ENCODE measurements at places on chromosomes 2 and 18. TPM values are rescaled to one million over a fixed set of nuclear protein-coding genes. Genes with fewer than 3 reads are reported as not detected.

DNA sequence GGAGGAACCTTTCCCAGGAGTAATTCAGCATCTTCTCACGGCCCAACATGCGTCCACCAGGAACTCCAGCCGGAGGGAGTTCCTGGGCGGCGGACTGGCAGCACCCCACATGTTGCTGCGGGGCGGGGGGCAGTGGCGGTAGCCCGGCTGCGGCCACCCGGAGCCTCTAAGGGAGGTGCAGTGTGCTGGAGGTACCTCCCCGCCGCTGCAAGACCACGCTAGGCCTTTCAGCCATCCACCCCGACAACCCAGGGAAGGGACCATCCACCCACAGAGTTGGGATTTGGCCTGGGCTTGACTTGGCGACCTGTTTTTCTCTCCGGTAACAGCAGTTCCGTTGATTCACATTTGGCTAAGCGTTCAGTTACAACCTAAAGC, 625 bp downstream of the LYPD6 start:
- DNase-seq, result no peak
- H3K27ac ChIP-seq, result no peak overlapping the region
- no peaks in the 10 kb centered on the region for H3K36me3 ChIP-seq
- H3K27me3 ChIP-seq, result no peaks in the 10 kb centered on the region
- H3K4me3 ChIP-seq, result peak overlapping the region; percentile 78
- peaks cover 21% of the 10 kb centered on the region for H3K4me1 ChIP-seq

DNA sequence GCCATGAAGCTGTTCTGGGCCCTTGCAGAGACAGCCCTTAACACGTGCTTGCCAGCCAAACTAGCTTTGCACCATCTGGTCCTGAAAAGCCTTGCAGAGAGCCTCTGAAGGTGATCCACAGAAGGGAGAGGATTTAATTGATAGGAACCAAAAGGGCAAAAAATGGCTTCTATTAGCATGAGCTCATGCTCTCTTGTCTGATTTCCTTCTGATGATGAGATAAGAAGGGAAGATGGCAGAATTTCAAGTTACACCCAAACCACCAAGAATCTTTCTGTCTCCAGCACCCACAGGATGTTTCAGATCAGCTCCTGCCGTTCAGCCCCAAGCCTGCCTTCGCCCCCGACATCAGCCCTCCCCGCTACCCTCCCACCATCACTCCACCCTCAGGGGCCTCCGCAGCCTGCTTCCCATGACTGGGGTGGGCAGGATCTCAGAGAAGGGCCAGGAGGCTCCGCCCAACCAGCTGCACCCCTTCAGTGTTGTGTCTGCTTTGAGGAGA, 23.4 kb upstream of the GLI2 start:
- H3K4me3 ChIP-seq, result no peak overlapping the region
- H3K27me3 ChIP-seq, result no peaks in the 10 kb centered on the region
- no peaks in the 10 kb centered on the region for H3K4me1 ChIP-seq

DNA sequence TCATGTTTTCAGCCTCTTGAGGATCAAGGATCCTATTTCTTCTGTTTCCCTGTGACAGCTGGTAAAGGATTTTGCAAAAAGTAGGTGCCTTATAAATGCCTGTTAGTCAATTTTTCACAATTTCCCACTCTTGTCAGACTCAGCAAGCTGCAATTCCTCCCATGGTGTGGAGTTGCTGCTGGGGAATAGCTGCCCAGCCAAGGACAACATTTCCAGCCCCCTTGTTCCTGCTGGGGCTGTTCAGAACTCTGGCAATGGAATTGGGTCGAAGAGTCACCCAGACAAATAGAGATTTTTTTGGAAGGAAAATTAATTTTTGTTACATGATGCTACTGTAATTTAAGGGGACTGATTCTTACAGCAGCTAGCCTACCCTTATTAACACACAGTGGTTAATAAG, 43.7 kb downstream of the FSHR start:
- no peak for DNase-seq
- no peaks in the 10 kb centered on the region for H3K27me3 ChIP-seq
- no peaks in the 10 kb centered on the region for H3K4me1 ChIP-seq

GRCh38 chr18:56421647-56422046, 216.7 kb downstream of the TXNL1 start:
- H3K36me3 ChIP-seq, result no peaks in the 10 kb centered on the region
- H3K4me1 ChIP-seq, result no peaks in the 10 kb centered on the region
- no peaks in the 10 kb centered on the region for H3K27me3 ChIP-seq
- no peak overlapping the region for H3K4me3 ChIP-seq
- H3K27ac ChIP-seq, result no peak overlapping the region

GRCh38 chr2:102449370-102449974, 23.6 kb upstream of the SLC9A4 start:
- H3K27me3 ChIP-seq, result no peaks in the 10 kb centered on the region
- no peaks in the 10 kb centered on the region for H3K36me3 ChIP-seq
- H3K4me1 ChIP-seq, result no peaks in the 10 kb centered on the region
- DNase-seq, result no peak

Gene CDH2
- total RNA-seq, result 3.7 TPM

DNA sequence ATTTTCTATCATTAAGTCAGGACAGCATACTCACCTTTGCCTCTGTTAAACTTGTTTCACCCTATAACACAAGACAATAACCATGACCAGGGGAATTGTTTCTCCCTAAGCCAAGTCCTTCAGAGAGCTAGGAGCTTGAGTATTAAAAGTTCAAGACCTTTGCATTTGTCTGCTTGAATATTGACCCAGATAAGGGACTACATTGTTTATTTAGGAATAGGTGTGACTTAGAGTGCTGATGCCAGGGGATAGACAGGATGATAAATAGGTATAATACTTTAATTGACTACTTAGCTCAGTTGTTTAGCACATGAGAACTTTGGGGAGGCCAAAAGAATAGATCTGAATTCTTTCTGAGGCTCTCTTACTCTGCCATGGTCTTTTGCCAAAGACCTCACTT, 185.8 kb downstream of the FMNL2 start:
- no peak overlapping the region for H3K27ac ChIP-seq
- H3K36me3 ChIP-seq, result no peaks in the 10 kb centered on the region
- H3K4me1 ChIP-seq, result peaks cover 6% of the 10 kb centered on the region
- no peak overlapping the region for H3K4me3 ChIP-seq
- no peak for DNase-seq

GRCh38 chr2:36798724-36799123, 102.2 kb downstream of the VIT start:
- DNase-seq, result no peak
- no peaks in the 10 kb centered on the region for H3K4me1 ChIP-seq
- H3K36me3 ChIP-seq, result no peaks in the 10 kb centered on the region

DNA sequence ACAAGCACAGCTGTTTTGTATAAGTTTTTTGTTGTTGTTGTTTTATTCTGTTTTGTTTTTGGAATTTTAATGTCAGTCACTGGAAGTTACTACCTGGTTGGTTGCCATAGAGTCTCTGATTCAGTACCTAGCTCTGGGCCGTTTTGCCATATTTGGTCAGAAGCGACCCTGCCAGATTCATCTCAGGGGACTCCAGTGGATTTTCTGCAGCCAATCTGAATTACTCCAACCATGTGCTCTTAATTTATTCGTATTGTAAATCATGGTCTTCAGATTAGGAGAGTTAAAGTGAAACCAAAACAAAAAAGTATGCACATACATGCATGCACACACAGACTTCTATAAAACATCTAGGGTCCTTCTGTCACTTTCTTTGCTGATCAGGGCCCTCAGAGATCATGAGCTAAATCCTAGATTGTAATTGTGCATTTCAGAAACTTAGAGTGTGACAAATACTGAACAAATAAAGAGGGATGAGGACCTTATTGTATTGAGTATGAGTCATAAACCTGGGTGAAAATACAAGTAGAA, 317.4 kb upstream of the UBE2E3 start:
- H3K27me3 ChIP-seq, result no peaks in the 10 kb centered on the region
- no peak overlapping the region for H3K4me3 ChIP-seq

DNA sequence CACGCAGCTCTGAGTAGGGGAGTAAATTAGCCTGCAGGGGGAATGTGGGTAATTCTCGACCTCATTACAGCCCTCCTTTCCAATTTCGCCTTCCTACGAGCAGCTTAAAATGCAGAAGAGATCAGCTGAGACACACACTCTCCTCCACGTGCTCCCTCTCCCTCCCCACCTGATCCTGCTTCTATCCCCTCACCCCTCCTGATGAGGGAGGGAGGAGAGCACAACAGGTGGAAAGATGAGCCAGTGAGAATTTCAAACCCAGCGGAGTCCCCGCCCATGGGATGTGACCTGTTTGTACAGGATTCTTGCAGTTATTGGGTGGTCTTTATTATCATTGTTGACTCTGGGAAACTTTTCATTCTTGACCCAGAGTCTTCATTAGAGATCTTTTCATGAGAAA, 35.5 kb downstream of the DDX18 start:
- no peaks in the 10 kb centered on the region for H3K4me1 ChIP-seq
- no peaks in the 10 kb centered on the region for H3K36me3 ChIP-seq
- no peak for DNase-seq
- no peak overlapping the region for H3K27ac ChIP-seq
- H3K4me3 ChIP-seq, result no peak overlapping the region
- H3K27me3 ChIP-seq, result no peaks in the 10 kb centered on the region

Gene GLB1L
- 22.8 TPM for total RNA-seq

DNA sequence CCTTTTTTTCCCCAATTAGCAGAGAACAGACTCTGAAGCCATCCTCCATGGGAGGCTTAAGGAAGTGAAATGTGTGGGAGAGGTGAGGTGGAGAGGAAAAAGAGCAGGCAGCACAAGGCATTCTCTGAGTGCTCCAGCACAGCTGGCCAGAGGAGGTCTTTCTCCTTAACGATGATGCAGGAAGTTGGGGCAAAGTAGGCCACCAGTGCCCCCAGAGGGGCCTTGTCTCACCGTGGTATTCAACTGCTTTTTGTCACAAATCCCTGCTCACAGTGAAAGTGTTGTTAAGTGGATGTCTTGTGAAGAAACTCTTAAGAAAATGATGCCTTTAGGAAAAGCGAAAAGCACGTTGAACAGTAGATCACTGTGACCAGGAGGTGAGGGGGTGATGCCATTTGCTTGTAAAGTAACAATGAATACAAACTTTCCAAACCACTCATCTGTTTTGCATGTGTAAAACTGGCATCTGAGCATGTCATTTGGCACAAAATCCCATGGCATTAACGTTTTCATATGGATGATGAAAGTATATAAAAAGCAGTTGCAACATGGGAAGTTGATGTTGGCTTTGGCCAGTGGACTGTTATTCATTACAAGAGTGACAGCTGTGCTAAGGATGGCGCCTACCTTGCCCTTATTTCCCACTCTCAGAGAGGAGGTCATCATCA, 49.2 kb upstream of the CDC42EP3 start:
- no peaks in the 10 kb centered on the region for H3K27me3 ChIP-seq
- H3K4me3 ChIP-seq, result no peak overlapping the region
- no peaks in the 10 kb centered on the region for H3K4me1 ChIP-seq

Gene C2orf81
- 2.7 TPM for total RNA-seq

DNA sequence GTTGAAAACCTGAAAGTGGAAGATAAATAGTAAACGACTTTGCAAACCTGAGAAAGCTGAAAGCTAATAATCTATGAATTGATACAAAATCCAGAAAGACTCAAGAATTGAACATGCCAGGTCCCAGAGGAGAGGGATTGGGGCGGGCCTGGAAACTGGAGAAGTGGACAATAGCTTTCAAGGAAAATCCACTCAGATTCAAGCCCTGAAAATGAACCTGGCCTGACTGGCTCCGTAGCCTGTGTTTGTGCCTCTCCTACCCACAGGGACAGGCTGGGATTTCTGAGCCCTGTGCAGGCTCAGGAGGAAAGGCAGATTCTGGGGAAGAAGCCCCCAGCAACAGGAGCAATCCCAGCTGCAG, 274.8 kb upstream of the HS6ST1 start:
- no peak overlapping the region for H3K27ac ChIP-seq
- no peaks in the 10 kb centered on the region for H3K27me3 ChIP-seq
- no peaks in the 10 kb centered on the region for H3K4me1 ChIP-seq
- H3K36me3 ChIP-seq, result no peaks in the 10 kb centered on the region
- no peak overlapping the region for H3K4me3 ChIP-seq

DNA sequence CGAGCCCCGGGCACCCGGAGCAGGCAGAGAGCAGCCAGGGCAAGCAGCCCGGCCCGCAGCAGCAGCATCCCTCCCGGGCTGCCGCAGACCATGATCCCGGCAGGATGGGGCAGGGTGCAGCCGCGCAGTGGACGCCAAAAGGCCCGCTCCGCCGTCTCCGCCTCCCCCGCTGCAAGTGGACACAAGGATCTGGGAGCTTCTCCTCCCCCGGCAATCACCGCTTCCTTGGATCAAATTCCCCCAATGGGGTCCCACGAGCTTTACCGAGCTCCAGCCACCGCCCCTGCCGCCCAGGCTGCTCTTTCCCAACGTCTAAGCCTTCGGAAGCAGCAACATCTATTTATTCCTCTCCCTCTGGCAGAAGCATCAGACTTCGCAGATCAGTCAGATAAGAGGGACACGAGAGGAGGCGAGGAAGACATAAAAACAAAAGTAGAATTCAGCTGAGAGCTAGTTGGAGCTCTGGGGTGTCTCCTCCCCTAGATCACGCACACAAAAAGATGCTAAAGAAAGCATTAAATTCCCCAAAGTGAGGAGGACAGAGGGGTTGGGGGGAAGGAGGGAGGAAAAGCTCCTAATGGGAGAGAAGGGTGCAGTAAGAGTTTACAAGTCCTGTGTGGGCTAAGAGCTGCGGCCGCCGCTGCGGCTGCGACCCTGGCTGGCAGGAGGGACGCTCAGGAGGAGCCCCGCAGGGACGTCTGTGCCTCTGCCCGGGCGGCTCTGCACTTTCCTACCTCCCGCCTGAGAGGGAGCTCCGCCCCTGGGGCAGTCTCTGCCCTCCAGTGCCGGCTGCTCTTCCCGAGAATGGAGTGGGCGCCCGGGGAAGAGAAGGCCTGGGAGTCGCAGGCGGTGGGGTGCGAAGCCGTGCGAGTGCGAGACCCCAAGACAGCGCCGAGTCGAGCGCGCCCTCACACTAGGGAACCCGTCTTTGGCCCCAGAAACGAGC, at the start of gene FRZB:
Gene FRZB (minus strand): TSS at position 177 of the 946 bp plus-strand sequence. CDS start 85 bp downstream, at position 92.
- no peak for DNase-seq
- H3K27ac ChIP-seq, result peak within 1 kb of the TSS; percentile 73
- no peaks in the 10 kb centered on the region for H3K36me3 ChIP-seq
- H3K4me1 ChIP-seq, result peaks cover 22% of the 10 kb centered on the region
- peak within 1 kb of the TSS; percentile 53 for H3K4me3 ChIP-seq

DNA sequence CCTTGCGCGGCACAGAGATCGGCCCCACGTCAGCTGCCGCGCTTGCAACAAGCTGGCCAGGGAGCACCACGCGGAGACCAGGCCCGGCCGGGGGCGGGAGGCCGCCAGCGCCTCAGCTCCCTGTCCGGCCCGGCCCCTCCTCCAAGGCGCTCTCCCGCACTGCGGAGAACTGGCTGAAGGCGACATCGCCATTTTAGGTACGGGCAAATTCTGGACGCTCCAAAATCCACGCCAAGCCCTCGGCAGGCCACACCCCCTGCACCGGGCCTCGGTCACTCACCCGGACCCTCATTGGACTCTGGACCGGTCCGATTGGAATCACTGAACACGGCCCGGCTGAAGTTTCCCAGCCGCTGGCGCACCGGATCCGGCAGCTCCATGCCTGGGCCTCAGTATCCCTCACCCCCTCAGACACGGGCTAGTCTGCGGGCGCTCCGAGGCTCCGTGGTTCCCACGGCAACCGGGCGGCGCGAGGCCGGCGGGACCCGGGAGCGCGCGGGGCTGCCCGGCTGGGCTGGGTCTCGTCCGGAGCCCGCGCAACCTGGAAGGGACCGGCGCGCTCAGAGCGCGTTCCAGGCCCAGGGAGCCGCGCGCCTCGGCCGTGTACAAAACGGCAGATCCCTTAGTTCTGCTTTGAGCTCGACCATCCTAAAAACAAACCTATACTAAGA, at the start of gene TMEM17:
Gene TMEM17 (minus strand): TSS at position 446 of the 671 bp plus-strand sequence. CDS start 66 bp downstream, at position 380.
- H3K4me3 ChIP-seq, result peak within 1 kb of the TSS; percentile 49
- no peaks in the 10 kb centered on the region for H3K27me3 ChIP-seq
- DNase-seq, result no peak
